PC-9 (cell line): ENCODE measurements at places on chromosomes 6 and 20. TPM values are rescaled to one million over a fixed set of nuclear protein-coding genes. Genes with fewer than 3 reads are reported as not detected.
A peak's percentile ranks its signal among the peaks of the same experiment; 100 is the strongest.

DNA sequence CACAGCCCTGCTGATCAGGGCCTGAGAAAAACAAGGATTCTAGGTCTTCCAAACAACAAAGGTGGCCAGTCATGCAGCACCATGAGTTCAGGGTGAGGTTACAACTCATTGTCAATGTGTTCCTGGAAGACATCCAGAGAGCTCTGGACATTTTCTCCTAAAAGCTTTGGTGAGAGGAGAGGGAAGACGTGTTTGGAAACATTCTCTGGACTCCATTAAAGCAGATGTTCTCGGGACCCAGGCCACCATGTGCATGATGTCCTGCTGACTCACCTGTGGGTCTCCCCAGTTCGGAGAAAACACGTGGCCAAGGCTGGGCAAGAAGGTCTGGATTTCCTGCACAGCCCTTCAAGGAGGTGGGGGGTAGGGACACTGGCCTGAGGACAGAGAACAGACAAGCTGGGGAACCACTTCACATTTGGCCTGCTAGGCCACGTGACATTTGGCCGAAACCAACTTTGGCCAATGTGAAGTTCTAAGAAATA, 61.6 kb downstream of the KCNB1 start:
- DNase-seq = no peak

GRCh38 chr20:20525756-20526155, 157.9 kb downstream of the INSM1 start:
- no peak for DNase-seq

DNA sequence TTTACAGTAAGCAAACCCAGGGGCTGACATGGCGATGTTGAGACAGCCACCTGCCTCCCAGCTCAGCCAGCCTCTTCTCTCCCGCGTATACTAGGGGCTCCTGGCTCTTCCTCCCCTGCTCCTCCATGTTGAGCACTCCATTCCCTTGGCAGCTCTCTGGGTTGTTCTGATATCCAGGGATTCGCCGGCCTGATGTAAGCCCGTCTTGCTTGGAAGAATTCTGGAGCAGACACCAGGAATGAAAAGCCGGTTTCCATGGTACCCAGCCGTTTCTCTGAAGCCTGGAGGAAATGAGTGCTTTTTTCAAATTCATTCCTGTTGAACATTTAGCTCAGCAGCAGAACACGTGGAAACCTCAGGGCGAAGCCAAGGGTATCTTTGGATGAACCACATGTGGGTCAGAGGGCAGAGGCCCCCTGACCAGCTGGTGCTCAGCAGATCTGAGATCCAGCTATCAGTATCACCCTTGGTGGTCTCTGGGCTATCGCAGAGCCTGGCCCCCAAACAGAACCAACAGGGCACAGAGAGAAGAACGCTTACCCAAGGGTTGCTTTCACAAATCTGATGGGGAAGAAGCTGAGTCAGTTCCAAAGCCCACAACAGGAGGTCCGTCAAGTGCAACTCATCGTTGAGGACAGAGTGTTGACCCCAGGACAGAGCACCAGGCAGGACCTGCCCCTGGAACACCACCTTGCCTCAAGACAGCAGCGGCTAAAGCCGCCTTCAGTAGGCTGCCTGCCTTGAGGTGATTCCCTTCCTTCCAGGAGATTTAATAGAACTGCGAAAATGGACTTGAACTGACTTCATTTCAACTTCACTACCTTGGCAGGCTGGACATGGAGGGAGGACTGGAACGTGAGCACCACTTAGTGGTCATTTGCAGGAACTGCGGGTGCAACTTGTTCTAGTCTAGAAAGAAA, 96.1 kb upstream of the RIN2 start:
- DNase-seq = peak; percentile 49

DNA sequence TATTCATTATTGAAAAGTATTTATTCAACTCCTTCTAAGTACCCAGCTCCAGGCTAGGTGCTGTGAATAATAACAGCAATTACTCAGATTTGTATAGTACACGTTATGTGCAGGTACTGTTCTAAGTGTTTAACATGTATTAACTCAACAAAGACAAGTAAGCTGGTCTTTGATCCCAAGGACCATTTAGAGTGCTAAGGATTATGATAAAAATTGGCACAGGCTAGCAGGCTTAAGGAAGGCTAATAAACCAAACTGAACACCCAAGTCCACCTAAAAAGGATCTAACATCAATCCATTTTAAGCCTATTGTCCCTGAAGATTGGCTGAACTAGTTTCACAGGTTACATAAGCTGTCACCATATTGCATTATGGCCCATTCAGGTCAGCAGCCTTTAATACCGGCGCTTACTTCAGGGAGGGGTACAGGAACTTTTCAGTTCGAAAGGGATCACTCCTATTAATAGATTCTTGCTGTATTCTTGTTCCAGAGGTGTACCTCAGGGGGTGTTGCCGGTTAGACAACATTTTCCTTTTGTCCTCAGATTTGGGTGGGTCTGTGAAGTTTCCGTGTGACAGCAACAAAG, 99.0 kb upstream of the GMDS start:
- DNase-seq = no peak

- no peak for DNase-seq
These were observed 532.9 kb downstream of the CDH26 start for GRCh38 chr20:60491051-60491581.

DNA sequence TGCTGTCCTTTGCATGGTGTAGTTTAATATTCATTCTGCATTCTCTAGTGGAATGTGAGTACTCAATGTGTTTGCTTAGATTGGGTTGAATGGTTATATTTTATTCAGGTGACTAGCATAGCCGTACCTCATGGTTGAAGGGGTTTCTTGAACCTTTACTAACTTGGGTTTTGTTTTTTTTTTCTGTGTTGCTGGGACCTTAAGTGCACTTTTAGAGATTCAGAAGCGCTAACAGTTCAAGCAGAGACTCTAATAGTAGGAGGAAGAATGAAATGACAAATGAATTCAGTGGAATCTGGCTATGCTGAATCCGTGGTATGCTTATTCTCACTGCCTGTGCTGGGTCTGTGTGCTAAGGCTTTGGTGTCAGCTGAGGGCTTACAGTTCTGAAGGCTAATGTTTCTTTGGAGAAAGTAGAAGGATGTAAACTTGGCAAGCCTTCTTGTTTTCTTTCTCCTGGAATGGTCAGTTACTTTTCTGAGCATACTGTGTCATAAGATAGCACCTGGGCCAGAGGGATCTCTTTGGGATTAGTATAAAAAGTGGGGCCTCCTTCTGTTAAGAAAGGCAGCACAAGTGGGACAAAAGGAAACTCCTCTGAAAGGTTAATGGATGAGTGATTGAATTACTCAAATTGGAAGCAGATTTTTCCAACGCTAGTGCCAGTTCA, 28.7 kb downstream of the RNF144B start:
- DNase-seq = no peak

GRCh38 chr6:119148098-119148824, 69.8 kb upstream of the FAM184A start:
- peak; percentile 64 for DNase-seq

DNA sequence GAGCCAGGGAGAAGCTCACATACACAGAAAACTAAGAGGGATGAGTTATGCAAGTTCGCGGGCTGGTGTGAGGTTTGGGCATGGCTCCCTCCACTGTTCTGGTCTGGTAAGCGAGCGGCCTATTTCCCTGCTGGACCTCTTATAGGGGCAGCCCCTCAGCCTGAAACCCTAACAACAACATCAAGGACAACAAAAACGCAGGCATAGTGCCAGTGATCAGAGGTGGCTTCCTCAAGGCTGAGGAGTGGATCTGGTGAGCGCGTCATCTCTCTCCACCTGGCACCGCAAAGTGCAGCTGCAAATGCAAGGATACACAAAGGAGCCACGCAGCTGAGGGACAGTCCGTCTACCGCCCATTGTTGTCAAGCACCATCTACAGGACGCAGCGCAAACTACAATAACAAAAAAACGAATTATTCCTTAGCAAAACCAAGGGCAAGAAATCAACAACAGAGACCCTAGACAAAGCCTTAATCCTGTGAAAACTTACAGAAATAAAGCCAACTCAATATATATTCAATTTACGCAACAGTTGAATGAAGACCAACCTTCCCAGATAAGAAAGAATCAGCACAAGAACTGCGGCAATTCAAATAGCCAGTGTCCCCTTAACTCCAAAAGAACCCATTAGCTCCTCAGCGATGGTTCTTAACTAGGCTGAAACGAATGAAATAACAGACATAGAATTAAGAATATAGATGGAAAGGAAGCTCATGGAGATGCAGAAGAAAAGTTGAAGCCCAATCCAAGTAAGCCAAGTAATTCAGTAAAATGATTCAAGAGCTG, 9.2 kb upstream of the DEFB110 start:
- no peak for DNase-seq

DNA sequence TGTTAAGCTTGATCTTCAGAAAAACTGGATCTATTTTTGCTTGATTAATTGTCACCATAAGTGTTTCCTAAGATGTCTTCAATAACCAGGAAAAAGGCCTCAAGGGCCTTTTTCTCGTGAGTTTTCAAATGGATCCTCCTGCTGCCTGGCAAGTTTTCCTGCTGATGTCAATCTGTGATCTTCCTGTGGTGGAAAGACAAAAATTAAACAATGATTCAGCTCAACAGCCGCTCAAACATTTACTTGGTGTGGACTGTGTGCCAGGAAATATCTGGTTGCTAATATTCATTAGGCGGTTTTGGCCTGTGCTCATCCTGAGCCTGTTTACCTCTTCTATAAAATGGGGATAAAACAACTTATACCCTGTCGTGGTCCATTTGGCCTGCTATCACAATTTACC, 35.4 kb upstream of the SSTR4 start:
- no peak for DNase-seq

The XKR7 gene
- total RNA-seq = not detected in 2 replicates
